ENCODE measurements at places on chromosomes 3 and 15. TPM values are rescaled to one million over a fixed set of nuclear protein-coding genes. Genes with fewer than 3 reads are reported as not detected.

DNA sequence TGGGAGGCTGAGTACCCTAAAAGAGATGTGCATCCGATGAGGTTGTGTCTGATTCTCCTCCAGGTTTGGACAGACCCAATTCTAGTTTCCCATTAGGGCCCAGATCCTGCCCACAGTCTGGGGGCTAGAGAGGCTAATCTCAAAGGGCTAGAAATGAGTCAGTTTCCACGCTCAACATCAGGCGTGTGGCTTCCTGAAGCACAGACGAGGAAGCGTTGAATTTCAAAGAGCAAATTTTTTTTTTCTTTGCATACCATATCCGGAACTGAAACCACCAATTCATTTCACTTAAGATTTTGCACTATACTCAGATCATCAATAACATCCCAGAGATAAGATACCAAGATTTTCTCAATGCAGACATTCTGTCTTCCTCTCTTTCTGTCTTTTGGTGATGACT lies 173.8 kb upstream of the BCL6 start:
- 0 out of 2 replicates have a peak, but pooled peaks cover under 1% of the 10 kb centered on the region for H3K36me3 ChIP-seq
- peak overlapping the region; percentile 39 for H3K4me3 ChIP-seq
- H3K27ac ChIP-seq, result peak overlapping the region; percentile 97
- DNase-seq, result peak; percentile 98
- H3K4me1 ChIP-seq, result peaks cover 100% of the 10 kb centered on the region
- no peaks in the 10 kb centered on the region for H3K27me3 ChIP-seq

DNA sequence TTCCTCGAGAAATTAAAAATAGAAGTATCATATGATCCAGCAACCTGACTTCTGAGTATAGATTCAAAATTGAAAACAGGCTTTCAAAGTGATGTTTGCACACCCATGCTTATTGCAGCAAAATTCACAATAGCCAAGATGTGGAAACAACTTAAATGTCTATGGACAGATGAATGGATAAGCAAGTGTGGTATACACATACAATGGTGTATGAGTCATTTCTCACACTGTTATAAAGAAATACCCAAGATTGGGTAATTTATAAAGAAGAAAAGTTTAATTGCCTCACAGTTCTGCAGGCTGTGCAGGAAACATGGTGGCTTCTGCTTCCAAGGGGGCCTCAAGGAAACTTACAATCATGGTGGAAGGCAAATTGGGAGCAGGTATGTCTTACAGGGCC lies 100.8 kb downstream of the KLF13 start:
- DNase-seq, result no peak
- H3K36me3 ChIP-seq, result no peaks in the 10 kb centered on the region
- 0 out of 2 replicates have a peak, but pooled peaks cover 2% of the 10 kb centered on the region for H3K27me3 ChIP-seq
- no peak overlapping the region for H3K4me3 ChIP-seq

DNA sequence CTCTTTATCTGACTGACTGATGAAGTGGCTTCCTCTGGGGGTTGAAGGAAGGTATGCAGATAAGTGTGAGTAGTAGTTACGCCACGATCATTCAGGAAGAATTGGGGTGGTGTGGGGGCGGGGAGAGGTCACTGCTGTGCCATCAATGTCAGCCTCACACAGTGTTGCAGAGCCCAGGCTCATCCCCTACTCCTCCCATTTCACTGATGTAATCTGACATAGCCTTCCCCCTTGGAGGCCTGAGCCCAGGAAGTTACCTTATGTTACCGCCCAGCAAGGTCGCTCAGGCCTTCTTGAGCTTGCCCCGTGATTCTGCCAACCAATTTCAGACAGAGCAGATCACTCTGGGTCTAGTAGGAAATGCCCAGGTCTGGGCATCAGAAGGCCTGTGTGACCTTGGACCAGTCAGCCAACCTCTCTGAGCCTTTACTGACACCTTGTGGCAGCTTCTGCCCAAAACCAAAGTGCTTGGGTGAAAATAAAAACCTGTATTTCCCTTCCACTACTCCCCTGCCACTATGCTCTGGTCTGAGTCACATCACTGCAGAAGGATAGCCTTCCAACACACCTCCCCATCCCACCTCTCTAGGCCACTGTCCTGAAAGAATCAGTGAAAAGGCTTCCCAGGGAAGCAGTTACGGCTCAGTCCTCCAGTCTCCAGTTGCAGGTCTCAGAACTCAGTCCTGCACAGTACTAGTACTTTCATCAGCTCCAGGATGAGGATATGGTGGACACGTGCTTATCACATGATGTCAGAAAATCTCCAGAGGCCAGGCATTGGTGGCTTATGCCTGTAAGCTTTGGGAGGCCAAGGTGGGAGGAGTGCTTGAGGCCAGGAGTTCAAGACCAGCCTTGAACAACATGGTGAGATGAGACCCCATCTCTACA lies 28.1 kb upstream of the INSYN1 start:
- DNase-seq, result peak; percentile 56
- H3K36me3 ChIP-seq, result no peaks in the 10 kb centered on the region
- no peak overlapping the region for H3K4me3 ChIP-seq
- no peaks in the 10 kb centered on the region for H3K27me3 ChIP-seq
- no peaks in the 10 kb centered on the region for H3K4me1 ChIP-seq

- H3K27me3 ChIP-seq, result no peaks in the 10 kb centered on the region
- H3K4me1 ChIP-seq, result no peaks in the 10 kb centered on the region
- DNase-seq, result peak; percentile 85
- H3K27ac ChIP-seq, result no peak overlapping the region
- no peak overlapping the region for H3K4me3 ChIP-seq
Measured at GRCh38 chr3:10753964-10754363, 62.1 kb upstream of the SLC6A11 start.

DNA sequence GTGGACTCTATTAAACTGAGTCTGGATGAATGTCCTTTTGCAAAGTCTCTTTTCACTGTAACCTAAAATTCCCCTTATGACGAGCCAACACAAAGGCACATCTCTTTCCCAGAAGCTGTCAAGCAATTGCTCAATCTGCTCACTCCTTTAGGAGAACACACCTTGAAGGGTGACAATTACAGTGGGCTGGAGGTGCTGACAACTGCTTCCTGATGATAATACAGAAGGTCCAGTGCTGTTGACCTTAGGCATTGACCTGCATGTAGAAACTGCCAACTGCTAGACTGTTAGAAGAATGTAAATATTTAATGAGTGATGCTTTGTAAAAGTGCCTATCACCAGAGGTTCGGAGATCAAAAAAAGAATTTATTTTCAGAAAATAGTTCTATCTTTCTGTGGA lies 757.7 kb downstream of the GRM7 start:
- no peaks in the 10 kb centered on the region for H3K36me3 ChIP-seq
- H3K27ac ChIP-seq, result no peak overlapping the region
- H3K27me3 ChIP-seq, result no peaks in the 10 kb centered on the region
- no peak for DNase-seq
- H3K4me3 ChIP-seq, result no peak overlapping the region

- H3K4me1 ChIP-seq, result peaks cover 6% of the 10 kb centered on the region
- no peaks in the 10 kb centered on the region for H3K36me3 ChIP-seq
- DNase-seq, result no peak
- no peak overlapping the region for H3K27ac ChIP-seq
- H3K4me3 ChIP-seq, result no peak overlapping the region
Measured at GRCh38 chr3:172518929-172519640, 4.1 kb downstream of the TNFSF10 start.

- no peaks in the 10 kb centered on the region for H3K27me3 ChIP-seq
- no peak overlapping the region for H3K4me3 ChIP-seq
- no peak overlapping the region for H3K27ac ChIP-seq
- DNase-seq, result no peak
- no peaks in the 10 kb centered on the region for H3K36me3 ChIP-seq
- no peaks in the 10 kb centered on the region for H3K4me1 ChIP-seq
Measured at GRCh38 chr3:25002052-25002451, 426.0 kb upstream of the RARB start.

DNA sequence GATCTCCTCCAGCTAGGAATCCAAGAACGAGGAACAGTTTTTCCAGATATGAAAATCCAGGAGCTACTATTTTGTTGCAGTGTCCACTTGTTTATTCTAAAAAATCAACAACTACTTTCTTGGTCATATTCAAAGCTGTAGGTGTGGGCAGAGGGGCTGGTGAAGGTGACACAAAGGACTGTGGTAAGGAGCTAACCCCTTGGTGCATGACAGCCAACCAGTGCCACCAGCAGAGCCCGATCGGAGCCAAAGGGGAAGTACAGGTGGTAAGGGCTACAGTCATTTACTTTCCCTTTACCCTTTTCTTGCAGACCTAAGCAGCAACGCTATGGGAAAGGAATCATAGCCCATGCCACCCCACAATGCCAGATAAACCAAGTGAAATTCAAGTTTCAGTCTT lies 30.7 kb downstream of the PLA1A start:
- no peak overlapping the region for H3K4me3 ChIP-seq
- no peak for DNase-seq
- H3K4me1 ChIP-seq, result no peaks in the 10 kb centered on the region
- H3K36me3 ChIP-seq, result no peaks in the 10 kb centered on the region
- H3K27ac ChIP-seq, result no peak overlapping the region

- no peak for DNase-seq
- H3K27ac ChIP-seq, result no peak overlapping the region
- H3K4me1 ChIP-seq, result no peaks in the 10 kb centered on the region
- H3K27me3 ChIP-seq, result no peaks in the 10 kb centered on the region
Measured at GRCh38 chr3:113374078-113374477, 67.2 kb downstream of the CFAP44 start.

DNA sequence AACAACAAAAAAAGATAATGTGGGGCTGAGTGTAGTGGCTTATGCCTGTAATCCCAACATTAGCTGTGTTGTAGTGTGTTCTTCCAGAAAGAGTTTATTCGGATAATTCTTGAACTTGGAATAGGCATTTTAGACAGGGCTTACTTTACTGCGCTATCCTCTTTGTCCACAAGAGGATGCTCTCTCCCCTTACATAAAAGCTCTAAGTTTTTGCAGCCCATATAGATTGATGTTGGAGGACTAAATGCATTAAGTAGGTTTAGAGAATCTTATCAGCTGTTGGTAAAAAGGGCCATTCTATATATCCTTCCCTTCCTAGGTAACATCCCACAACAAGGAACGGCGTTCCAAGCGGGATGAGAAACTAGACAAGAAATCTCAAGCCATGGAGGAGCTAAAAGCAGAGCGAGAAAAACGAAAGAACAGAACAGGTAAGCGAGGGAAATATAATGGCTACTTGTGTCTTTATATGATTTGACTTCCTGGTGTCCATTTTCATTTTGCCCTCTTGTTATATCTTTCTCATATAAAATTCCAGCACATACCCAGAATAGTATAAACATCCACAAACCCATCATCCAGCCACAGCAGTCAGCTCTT lies 27.8 kb upstream of the ITPKA start:
- no peak overlapping the region for H3K4me3 ChIP-seq
- peaks cover 41% of the 10 kb centered on the region for H3K36me3 ChIP-seq
- no peak overlapping the region for H3K27ac ChIP-seq
- peaks cover 5% of the 10 kb centered on the region for H3K4me1 ChIP-seq
- no peaks in the 10 kb centered on the region for H3K27me3 ChIP-seq
- peak; percentile 80 for DNase-seq

DNA sequence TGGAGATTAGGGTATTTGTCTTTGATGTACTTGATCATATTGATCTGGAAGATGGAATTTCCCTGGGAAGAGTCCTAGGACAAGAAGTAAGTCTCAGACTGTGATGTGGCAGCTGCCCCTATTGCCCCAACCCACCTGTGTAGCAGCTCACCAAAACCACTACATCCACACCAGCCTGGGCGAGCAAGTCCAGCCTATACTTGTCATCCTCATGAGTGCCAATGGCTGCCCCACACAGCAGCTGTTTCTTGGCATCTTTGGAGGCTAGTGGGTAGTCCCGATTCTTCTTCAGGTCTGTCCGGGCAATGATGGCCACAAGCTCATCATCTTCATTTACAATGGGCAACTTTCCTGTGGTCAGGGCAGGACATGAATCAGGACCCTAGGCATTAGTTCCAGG lies 2.7 kb downstream of the IMPDH2 start:
- no peak overlapping the region for H3K27ac ChIP-seq
- peaks cover 41% of the 10 kb centered on the region for H3K36me3 ChIP-seq
- H3K27me3 ChIP-seq, result no peaks in the 10 kb centered on the region
- no peak overlapping the region for H3K4me3 ChIP-seq

DNA sequence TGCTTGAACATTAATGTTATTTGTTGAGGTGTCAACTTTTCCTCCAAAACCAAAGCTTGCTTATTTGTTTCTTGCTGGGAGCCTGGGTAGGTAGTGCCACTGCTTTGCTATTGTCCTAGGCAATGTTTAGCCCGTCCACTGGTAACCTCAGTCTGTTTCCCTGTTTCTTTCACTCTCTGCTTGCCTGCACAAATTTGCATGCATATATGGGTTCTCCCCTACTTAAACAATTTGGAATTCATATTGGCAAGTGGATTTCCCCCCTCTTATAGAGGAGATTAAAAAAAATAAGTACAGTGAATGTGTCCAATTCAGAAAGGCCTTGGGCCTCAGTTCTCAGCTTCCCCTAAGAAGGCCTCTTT lies 45.0 kb upstream of the BOC start:
- H3K27me3 ChIP-seq, result no peaks in the 10 kb centered on the region
- no peak overlapping the region for H3K4me3 ChIP-seq
- H3K4me1 ChIP-seq, result no peaks in the 10 kb centered on the region
- no peak overlapping the region for H3K27ac ChIP-seq

- DNase-seq, result no peak
- no peaks in the 10 kb centered on the region for H3K4me1 ChIP-seq
- H3K27me3 ChIP-seq, result no peaks in the 10 kb centered on the region
- no peak overlapping the region for H3K4me3 ChIP-seq
- no peaks in the 10 kb centered on the region for H3K36me3 ChIP-seq
- no peak overlapping the region for H3K27ac ChIP-seq
Measured at GRCh38 chr15:52281085-52282035, 14.2 kb downstream of the MYO5C start.

RSL24D1 gene
- total RNA-seq, result 235 TPM

NDUFB4 gene
- 105 TPM for total RNA-seq

SLC25A38 gene
- 38.5 TPM for total RNA-seq

LMAN1L gene
- 4.3 TPM for total RNA-seq

CCPG1 gene
- 68.3 TPM for total RNA-seq

XCR1 gene
- total RNA-seq, result not detected
